GM12865 (cell line): ENCODE measurements at places on chromosomes 7 and 10.
A peak's percentile ranks its signal among the peaks of the same experiment; 100 is the strongest.

DNA sequence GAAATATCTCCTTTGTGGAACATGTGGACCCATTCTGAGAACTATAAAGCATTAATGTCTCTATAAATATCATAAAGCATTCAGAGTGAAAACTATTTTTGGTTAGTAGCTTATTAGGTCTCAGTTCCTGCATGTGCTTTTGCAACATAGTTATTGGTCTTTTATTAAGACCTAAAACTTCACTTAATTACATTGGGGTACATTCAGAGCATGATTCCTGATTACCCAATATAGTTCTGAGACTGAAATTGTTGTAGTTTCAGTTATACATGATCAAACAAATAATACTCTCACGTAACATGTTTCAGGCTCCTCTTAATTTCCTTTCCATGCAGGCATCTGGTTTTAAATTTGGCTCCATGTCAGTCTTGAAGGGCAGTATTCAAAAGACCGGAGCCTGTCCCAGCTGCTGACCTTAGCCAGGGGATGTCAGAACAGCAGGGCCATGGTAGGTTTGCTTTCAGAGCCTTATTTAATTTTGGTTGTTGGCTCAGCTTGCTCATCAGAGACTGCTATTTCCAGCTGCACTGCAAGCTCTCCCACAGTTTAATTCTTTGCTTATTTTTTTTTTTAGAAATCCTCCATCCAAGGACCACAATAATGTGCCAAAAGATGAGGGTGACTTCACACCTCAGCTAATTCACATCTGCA is 447.8 kb upstream of the FZD8 start:
- DNase-seq = peak; percentile 59

- peak; percentile 51 for DNase-seq
Observed at GRCh38 chr10:97463363-97464132, 17.6 kb downstream of the ZDHHC16 start.

GRCh38 chr10:131978851-131979250 is 2.9 kb downstream of the BNIP3 start:
- DNase-seq = no peak

DNA sequence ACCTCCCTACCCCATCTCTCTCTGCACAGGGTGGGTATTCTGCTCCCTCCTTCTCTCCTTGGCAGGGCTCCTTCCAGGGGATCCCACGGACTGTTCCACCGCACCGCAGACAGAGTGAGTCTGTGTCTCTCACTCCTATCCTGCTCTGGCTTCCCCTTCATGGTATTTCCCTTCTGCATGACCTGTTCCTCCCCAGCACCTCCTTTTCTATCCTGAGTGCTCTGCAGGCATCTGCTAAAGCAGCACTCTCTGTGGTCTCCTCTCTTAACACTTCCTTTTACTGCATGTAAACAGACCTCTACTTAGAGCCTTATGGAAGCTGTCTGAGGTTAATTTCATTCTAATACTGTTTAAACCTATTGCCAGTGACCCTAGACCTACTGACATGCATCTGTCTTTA is 171.5 kb downstream of the CCSER2 start:
- DNase-seq = peak; percentile 4

- DNase-seq = no peak
Observed at GRCh38 chr10:129446183-129446581, 20.9 kb upstream of the MGMT start.

DNA sequence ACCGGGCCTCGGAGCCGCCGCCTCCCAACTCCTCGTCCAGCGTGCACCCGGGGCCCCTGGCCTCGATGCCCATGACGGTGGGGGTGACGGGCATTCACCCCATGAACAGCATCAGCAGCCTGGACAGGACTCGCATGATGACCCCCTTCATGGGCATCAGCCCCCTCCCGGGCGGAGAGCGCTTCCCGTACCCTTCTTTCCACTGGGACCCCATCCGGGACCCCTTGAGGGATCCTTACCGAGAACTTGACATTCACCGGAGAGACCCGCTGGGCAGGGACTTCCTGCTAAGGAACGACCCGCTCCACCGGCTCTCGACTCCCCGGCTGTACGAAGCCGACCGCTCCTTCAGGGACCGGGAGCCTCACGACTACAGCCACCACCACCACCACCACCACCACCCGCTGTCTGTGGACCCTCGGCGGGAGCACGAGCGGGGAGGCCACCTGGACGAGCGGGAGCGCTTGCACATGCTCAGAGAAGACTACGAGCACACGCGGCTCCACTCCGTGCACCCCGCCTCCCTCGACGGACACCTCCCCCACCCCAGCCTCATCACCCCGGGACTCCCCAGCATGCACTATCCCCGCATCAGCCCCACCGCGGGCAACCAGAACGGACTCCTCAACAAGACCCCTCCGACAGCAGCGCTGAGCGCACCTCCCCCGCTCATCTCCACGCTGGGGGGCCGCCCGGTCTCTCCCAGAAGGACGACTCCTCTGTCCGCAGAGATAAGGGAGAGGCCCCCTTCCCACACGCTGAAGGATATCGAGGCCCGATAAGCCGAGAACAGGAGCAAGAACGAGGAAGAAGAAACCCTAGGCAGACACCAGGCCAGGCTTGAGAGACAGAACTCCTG is 341.5 kb upstream of the GALNT17 start:
- no peak for DNase-seq

DNA sequence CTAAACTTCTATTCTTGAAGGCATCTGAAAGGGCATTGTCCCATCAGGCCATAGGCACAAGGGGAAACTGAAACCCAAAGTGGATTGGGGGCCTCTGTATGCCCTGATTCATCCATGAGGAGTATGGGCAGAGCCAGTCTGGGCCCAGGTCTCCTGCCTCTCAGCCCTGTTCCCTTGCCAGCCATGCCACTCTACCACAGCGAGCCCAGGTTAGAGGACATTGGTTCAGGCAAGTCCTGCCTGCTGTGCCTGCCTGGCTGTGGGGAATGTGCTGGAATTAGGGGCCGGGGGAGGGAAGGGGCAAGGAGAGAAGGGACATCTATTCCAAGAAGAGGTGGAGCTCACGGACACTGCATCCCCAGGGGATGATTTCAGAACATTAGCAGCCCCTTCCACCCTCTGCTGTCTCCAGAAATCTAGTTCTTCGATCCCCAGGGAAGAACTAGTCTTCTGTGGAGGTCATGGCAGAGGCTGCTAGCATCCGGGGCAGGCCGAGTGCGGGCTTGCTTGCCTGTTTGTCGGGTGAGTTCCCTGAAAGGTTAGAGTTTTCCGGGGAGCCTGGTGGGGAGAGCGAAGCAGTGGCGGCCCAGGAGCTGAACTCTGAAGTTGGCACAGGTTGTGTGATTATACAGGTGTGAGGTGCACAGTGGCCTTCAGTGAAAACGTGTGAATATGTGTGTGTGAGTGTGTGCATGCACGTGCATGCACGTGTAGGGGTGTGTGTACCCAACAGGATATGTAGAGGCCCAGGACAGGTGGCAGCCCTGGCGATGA is 37.8 kb downstream of the TBATA start:
- no peak for DNase-seq

GRCh38 chr10:61323726-61324125 is 129.5 kb downstream of the TMEM26 start:
- DNase-seq = no peak

GRCh38 chr10:13453896-13454295 is 74.9 kb downstream of the BEND7 start:
- DNase-seq = peak; percentile 9
